OCI-LY7 (cell line): ENCODE measurements at places on chromosomes 2 and 18. TPM values are rescaled to one million over a fixed set of nuclear protein-coding genes. Genes with fewer than 3 reads are reported as not detected.

- peak; percentile 5 for DNase-seq
Observed at GRCh38 chr18:13465476-13465875, 246.9 kb downstream of the LDLRAD4 start.

- DNase-seq = no peak
Observed at GRCh38 chr2:85251070-85251616, 76.6 kb downstream of the TGOLN2 start.

DNA sequence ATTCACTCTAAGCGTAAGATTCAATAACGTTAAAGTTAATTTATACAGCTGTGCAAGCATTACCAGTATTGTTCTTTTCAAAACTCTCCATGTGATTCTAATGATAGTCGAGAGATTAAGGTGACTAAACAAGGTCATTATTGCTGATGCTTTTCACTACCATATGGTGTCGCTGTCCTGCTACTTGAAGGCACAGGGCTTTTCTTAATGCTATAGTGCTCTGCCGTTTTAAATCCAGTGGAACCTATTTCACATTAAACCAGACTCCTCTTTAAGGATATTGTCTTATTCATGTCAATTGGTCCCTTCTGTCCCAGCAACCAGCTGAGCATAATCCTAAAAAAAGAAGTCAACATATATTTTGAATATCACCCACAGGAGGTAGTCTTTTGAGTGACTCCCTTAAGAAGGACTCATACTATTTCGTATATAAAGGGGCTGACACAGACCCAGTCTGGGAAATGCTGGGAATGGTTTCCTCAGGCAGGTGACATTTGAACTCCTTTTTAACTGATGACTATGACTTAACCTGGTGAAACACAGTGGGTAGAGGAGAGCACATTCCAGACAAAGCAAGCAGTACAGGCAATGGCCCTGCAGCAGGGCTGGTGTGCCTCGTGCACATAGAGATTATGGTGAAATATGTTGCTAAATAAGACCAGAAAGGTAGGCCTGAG, 53.9 kb upstream of the CYTIP start:
- DNase-seq = peak; percentile 69

DNA sequence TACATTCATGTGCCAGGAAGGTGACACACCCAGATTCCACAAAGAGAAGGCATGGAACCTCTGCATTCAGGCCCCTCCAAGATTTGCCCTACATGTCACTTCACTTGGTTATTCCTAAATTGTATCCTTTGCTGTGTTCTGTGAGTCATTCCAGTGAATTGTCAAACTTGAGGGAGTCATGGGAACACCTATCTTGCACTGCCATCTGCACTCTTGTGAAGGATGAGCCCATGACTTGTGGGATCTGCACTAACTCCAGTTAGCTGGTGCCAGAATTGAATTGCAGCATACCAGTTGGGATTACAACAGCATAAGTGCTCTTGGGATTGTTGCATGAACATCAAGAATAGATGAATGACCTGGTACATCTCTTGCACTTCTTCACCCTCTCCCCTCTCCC, 1288.0 kb upstream of the ZEB2 start:
- DNase-seq = no peak

DNA sequence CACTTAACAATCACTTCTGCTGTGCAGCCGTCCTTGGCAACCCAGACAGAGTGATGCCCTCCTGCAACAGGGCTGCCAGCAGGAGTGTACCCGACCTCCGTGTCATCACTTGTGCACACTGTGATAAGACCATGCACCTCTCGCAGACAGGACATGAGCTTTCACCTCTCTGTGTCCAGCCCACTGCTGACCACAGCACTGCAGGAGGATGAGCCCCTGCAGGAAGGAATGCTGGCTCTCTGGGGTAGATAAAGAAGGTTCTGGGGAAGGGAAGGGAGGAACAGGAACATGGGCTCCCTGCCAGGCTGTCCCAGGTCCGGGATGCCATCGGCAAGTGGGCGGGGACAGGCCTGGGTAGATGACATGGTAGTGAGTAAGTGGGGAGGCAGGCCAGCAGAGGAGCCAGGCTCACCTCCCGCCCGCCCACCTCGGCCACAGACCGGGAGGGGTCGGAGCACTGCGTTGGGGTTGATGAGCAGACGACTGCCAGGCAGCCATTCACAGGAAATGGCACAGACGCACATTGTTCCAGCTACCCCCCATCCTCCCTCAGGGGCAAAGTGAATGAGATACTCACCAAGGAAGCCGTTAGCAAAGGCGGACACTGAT, 18.6 kb upstream of the COL6A3 start:
- DNase-seq = no peak

- no peak for DNase-seq
Observed at GRCh38 chr2:208407667-208408066, 1.1 kb downstream of the PTH2R start.

DNA sequence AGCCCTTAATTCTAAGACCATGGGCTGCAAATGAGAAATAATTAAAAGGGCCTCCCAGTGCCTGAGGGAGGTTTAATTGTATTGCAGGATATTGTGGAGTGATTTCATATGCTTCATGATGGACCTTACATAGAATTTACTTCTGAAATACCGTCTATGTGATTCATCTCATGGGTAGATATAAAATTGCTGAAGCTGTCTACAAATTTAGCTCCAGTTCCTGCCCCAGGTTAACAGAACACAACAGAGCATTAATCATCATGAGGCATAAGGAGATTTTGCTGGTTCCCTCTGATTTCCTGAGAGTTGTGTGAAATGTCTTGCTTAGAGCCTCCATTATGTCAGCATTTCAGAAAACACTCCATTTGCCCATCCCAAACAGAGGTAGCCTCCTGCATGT, 770 bp downstream of the UPP2 start:
- no peak for DNase-seq

DNA sequence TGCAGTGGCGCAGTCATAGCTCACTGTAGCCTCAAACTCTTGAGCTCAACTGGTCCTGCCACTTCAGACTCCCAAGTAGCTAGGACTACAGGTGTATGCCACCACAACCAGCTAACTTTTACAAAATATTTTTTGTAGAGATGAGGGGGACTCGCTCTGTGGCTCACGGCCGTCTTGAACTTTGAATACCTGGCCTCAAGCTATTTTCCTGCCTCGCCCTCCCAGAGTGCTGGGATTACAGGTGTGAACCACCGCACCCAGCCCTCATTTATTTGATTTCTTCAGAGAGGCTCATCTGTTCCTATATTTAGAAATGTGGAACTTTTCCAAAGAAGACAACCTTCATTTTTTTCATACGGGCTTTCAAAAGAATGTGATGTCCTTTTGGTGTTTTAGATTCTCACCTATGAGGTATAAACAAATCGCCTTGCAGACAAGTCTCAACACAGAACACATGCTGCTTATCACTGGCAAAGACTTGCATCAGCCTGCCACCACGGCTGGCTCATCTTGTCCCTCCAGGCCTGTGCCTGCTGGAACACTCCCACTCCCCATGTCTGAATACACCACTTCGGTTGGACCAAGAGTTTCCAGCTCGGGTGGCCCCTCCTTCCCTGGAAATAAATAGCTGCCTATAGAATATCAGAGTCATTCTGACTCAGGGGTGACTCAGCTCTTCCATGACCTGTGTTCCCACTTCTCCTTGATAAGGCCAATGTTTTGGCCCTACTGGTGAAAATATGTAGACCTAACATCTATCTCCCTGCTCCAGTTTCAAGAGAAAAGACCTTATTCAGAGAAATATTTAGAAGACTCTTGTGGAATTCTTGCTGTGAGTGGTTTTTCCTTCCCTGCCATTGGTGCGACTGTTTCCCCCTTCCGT, 202.6 kb downstream of the TGIF1 start:
- DNase-seq = no peak

DNA sequence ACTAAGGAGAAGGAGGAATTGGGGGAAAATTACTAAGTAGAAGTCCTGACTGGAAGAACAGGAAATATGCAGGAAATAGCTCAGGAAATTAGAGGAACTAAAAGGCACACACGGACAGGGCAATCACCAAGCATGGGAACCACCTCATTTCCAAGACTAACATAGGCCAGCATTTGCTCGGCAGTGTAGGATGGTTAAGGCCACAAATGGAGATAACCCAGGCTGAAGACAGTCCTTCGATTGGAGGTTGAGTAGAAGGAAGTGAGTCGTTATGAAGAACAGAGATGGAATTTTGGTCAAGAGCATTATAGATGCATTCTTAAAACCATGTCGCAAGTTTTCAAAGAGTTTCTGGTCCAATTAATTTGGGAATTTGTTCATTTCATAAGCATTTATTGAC, 401.4 kb downstream of the ALK start:
- no peak for DNase-seq

- no peak for DNase-seq
Observed at GRCh38 chr18:56246916-56247315, 391.5 kb downstream of the TXNL1 start.

- peak; percentile 82 for DNase-seq
Observed at GRCh38 chr2:64646007-64646880, 7.5 kb downstream of the SERTAD2 start.

DNA sequence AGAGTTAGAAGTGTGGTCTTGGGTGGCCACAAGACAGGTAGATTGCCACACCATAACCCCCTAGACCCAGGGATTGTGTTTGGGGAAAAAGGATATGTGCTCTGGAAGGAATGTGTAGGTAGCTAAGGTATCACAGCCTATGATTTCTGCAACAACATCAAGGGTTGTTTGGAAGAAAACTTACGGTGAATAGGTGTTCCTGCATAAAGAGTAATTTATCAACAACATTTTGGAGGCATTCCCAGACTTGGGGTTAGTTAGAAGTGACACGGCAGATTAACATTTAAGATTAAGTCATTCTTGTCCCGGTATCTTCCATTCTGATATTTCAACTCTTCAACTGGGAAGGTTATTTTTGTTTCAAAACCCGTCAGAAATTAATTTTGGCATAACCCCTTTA, 65.5 kb downstream of the SPP2 start:
- no peak for DNase-seq

DNA sequence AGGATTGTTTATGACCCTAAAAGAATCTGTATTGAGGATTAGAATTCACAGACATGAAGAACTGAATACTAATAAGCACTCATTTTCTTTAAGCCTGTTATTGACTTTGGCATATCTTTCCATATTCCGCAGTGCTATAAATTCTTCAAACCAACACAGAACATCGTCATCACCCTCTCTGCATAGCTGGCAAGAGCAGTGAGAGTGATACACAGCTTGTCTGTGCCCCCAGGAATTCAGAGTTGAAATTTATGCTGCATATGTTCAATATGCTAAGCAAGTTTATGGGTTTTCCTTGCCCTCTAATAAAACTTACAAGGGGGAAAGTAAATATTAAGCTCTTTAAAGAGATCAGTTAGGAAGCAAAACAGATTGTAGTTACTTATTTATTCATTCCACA, 32.7 kb downstream of the CTLA4 start:
- DNase-seq = no peak

- DNase-seq = no peak
Observed at GRCh38 chr2:53104263-53104662, 663.3 kb upstream of the CHAC2 start.

DNA sequence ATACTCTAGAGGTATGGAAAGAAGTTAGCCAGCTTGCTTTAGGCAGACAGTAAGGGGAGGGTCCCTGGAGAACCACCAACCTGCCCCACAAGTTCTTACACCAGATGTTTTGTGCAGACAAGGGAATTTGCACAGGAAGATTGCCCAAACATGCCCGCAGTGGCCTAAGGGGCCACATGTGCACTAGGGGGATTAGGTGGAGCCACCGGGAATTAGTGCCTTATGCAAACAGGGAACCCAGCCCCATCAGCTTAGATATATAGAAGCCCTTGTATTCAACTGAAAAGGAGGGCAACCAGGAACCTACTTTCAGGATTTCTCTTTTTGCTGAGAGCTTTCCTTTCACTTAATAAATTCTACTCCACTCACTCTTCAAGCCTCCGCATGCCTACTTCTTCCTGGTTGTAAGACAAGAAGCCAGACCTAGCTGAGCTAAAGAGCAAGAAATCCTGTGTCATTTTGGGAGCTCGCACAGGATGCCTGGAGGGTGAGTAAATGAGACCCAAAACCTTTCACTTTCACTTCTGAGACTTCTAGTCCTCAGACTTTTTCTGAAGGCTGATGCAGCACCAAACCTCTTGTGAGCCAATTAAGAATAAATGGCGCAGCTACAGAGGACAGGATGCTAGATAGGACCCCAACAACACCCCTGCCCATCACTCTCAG, 146.3 kb downstream of the GCA start:
- no peak for DNase-seq

DNA sequence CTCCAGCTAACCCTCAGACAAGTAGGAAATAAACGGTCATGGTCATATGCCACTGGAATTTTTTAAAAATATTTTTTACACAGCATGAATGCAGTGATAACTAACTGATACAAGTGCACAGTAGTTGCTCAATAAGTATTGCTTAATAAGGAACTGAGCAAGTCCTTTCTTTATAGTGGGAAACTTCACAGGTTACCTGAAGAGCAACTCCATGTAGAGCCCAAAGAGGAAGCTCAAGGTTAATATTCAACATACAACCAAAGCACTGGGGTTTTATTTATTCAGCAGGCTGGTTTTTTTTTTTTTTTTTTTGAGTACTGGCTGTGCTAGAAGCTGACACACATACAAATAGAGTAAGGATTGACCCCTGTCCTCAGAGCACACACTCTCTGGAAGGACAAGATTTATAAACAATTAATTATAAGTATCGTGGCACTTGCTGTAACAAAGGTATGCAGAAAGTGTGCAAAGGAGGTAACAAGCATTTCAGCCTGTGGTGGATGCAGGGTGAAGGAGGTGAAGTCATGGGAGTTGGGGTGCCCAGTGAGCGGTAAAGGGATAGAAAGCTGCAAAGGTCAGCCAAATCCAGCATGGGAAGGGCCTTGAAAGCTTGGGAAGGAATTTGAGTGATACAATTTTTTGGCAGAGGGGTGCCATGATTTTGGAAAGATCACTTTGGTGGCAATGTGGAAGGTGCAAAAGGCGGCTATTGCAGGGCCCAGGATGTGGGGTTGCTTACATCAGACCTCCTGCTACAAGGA, 52.7 kb downstream of the ATOH8 start:
- DNase-seq = no peak

DSEL gene
- total RNA-seq = not detected in 2 replicates

CROCC2 gene
- total RNA-seq = not detected in 2 replicates

FABP1 gene
- total RNA-seq = not detected in 2 replicates

TMEM200C gene
- total RNA-seq = not detected in 2 replicates

SCN3A gene
- total RNA-seq = 8.0 and 9.5 TPM in 2 replicates

STK39 gene
- total RNA-seq = 38.7 and 41.1 TPM in 2 replicates

ANKAR gene
- total RNA-seq = 2.0 and 3.0 TPM in 2 replicates

HOXD1 gene
- total RNA-seq = not detected in 2 replicates

TUBA3D gene
- total RNA-seq = not detected in 2 replicates
